ENCODE measurements at places on chromosomes 6 and 20.
A peak's percentile ranks its signal among the peaks of the same experiment; 100 is the strongest.

DNA sequence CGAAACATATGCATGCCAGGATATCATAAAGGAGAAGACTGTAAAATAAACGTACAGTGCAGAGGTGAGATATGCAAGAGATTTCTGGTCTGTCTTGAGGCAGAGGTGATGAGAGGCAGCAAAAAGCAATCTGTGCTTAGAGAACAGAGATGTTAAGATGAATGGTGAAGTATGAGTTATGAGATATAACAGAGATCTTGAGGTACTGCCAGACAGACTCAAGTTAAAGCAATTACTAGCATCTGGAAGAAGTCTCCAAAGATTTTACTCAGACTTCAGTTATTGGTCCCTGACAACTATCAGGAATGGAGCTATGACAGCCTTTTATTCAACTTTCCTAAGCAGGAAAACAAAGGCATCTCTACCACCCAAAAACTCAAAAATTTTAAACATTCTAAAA, 122.8 kb upstream of the DST start:
- peak; percentile 46 for DNase-seq

DNA sequence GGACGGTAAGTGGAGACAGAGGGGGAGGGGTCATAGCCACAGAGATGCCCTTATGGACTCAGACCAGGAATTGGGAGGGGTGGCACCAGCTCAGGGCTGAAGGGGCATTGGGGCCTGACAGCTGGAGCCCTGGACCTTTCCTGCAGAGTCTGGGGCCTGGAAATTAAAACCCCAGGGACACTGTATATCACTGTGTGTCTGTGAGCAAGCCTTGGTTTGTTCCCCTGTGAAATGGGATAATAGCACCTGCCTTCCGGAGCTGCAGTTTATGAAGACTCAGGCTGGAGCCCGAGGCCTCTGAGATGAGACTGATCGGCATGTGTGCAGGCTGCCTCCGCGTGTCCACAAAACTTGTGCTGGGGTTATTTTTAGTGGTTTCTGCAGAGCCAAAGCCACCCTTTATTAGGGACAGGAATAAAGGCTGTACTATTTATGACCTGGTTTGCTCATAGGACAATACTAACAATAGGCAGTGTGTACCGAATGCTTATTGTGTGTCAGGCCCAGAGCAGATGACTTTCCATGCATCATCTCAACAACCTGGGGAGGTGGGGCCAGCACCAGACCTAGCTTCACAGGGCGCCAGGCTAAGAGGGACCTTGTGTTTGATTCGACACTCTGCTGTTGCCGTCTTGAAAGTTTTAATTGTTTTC, 22.6 kb downstream of the MYH7B start:
- no peak for DNase-seq

- DNase-seq, result no peak
These were observed 7.8 kb downstream of the QRSL1 start for GRCh38 chr6:106637051-106637716.

DNA sequence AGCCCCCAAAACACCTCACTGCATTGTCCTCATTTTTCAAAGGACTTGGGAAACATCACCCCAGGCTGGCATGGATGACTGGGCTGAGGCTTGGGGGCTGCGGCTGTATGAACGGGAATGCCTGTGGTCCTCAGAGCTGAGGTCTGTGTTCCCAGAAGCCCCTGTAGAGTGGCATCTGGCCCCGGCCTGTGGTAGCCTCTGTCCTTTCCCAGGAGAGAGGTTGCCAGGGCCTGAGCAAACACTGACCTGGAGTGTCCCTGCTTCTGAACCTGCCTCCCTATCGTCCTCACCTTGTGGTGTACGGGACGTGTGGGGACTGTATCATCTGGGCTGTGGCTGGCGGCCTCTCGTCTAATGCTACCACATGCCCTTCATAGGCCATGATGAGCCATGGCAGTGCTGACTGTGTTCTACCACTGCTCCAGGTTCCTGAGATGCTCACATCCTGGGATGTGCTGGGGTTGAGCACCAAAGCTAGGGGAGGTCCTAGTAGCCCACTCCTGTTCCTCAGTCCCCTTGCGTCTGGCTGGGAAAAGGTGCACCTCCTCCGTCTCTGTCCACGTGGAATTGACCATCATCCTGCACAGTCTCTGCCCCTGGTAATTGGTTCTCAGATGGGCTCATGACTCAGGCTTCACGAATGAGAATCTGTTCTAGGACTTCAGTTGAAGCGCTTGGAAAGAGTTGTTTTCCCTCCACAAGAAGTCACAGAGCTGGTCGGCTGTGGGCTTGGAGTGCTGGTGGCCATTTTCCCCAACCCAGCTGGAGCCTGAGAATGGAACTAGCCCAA, 27.6 kb downstream of the PHACTR3 start:
- no peak for DNase-seq

DNA sequence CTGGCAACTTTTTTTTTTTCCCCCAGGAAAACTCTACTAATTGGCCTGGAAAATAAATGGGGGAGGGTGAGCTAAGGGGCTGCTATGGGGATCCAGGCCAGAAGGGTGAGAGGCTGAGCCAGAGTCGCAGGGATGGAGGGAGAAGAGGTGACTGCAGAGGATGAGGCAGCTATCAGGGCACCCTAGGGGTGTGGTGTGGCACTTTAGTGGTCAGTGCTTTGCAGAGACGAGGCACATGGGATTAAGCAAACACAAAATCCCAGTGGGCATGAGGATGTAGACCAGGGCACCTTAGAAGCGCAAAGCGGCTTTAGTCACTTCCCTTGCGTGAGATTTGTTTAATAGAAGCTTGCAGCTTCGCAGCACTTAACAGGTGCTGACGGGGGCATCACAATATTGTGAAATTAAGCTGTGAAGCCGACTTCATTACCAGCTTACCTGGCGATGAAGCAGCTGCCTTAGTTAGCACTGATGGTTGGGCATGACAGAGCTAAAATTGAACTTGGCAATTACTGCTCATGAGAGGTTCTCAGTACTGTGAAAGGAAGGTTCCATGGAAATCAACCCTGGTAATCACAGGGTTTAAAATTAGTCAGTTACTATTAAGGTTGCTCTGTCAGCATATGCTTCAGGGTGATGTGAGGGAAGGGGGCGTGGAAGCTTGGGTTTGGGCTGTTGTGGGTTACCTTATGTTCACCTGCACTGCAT, 26.0 kb downstream of the TOX2 start:
- no peak for DNase-seq
